ENCODE measurements at places on chromosomes 12 and 14. TPM values are rescaled to one million over a fixed set of nuclear protein-coding genes. Genes with fewer than 3 reads are reported as not detected.

Gene HSP90B1
- total RNA-seq = 437 TPM

Gene SAMD15
- total RNA-seq = 5.3 TPM

Gene MCRS1
- total RNA-seq = 54.4 TPM

Gene FSCB
- total RNA-seq = 0.12 TPM

Gene VRTN
- not detected for total RNA-seq

Gene ACOT6
- 0.47 TPM for total RNA-seq

Gene KRT73
- total RNA-seq = not detected

Gene TBC1D30
- total RNA-seq = 9.5 TPM

Gene LRP10
- total RNA-seq = 57.5 TPM

Gene SMIM41
- 0.35 TPM for total RNA-seq

Gene INTS13
- total RNA-seq = 19.8 TPM

Gene KRT79
- total RNA-seq = not detected

Gene EGLN3
- total RNA-seq = 37.1 TPM

Gene ITPR2
- 41.2 TPM for total RNA-seq

Gene RNF10
- total RNA-seq = 175 TPM

Gene C12orf56
- total RNA-seq = 1.2 TPM

Gene NFE2
- 6.6 TPM for total RNA-seq

Gene CYP27B1
- total RNA-seq = 1.1 TPM

Gene FOXM1
- 11.0 TPM for total RNA-seq

Gene DNAI7
- total RNA-seq = 3.9 TPM

Gene BCAT1
- total RNA-seq = 44.8 TPM

Gene AQP2
- total RNA-seq = 339 TPM

Gene IGF1
- 15.9 TPM for total RNA-seq

Gene RAN
- total RNA-seq = 155 TPM

Gene PTPRQ
- 19.0 TPM for total RNA-seq

Gene CFL2
- total RNA-seq = 72.3 TPM

Gene GPR84
- 0.53 TPM for total RNA-seq

Gene EFS
- 35.5 TPM for total RNA-seq

All from metanephros (tissue), 2 donors.